ENCODE measurements at places on chromosomes 16 and 17.

- DNase-seq = no peak
Observed at GRCh38 chr17:46811978-46812583, 6.4 kb downstream of the WNT3 start.

- no peak for DNase-seq
Observed at GRCh38 chr16:86517033-86517432, 6.7 kb downstream of the FOXF1 start.

DNA sequence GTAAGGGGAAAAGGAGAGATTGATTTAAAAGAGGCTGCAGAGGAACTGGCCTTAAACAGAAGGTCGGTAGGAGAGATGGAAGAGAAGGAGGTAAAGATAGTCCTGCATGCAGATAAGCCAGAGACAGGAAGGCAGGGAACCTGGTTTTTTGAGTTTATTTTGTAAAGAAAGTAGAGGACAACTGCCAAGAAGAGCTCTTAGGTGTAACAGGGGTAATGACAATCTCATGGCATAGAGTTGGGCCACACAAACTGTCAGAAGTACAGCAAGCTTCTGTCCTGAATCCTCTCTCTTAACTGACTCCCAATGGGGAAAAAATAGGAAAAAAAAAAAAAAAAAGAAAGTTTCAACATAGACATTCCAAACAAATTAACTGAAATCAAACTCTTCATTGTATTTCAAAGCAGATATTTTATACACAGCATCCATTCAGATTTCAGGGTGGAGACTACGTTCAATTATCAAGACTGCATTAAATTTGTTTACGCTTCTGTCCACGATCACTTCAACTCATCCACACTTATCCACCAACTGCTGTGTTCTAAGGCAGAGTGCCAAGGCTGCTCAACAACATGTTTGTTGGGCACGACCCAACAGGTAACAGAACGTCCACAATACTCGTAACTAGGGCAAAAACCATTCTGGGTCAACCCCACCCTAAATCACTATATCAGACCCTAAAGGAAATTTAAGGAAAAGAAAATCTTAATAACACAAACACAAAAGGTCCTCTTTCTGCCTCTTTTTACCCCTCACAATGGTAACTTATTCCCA, 34.9 kb downstream of the USP31 start:
- no peak for DNase-seq

GRCh38 chr17:71057448-71057847, 888.1 kb downstream of the KCNJ2 start:
- DNase-seq = no peak

DNA sequence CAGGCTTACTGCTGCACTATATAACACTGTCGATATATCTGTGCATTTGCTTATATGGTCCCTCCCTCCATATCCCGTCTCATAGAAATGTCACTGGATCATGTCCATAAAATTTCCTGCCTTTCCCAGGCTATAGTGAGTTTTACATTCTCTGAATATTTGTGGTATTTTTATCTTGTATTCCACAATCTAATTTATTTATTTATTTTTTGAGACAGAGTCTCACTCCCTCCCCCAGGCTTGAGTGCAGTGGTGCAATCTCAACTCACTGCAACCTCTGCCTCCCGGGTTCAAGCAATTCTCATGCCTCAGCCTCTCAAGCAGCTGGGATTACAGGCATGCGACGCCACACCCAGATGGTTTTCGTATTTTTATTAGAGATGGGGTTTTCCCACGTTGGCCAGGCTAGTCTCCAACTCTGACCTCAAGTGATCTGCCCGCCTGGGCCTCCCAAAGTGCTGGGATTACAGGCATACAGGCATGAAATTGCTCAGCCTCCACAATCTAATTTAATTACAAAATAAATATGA, 12.9 kb downstream of the TRIM37 start:
- peak; percentile 73 for DNase-seq

DNA sequence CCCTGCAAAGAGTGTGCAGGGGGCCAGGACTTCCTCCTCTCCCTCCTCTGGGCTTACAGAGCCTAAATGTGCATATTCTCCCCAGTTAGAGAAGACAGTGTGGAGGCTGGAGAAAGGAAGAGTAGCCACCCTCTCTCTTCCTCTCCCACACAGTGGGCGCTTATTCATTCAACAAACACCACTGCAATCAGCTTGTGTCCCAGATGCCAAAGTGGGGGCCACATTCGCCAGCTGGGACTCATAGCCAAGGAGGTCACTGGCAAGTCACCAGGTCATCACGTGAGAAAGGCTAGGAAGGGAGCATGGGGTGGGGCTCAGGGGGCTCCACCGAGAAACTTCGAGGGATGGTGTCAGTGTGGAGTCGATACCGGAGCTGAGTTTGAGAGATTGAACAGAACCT, 45.0 kb upstream of the ZNF423 start:
- no peak for DNase-seq

DNA sequence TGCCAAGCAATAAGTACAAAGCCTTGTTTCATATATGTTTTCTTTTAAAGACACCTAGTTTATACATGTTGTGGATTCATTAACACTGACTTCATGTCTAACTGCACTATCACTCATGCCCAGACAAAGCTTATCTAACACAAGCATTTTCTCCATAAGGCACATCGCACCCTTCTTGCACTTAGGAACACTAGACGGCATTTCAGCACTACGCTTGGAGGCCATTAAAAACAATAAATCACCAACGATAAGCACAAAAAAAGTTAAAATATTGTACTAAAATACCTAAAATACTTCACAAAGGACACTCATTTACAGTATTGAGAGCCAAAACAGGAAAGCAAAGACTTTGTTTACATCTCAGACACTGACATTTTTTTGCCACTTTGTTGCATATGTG, 39.0 kb upstream of the TEKT3 start:
- DNase-seq = no peak

DNA sequence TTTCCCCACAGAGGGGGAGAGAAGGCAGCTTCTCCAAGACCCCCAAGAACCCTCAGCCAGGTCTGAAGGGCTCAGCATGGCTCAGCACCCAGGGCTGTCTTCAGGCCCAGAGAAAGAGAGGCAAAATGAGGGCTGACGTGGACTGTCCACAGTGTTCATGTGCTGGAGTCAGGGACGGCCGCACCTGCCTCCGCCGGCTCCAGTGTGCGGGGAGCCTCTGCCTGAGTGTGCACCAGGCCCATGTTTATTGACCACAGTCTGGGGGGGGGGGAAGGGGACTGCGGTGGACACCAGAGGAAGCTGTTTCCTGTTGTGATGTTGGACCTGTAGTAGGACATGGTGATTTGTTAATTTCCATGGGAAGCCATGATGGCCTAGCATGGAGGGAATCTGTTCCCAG, 6.9 kb downstream of the MRM1 start:
- DNase-seq = no peak

GRCh38 chr17:65099941-65100315, 37.2 kb upstream of the RGS9 start:
- no peak for DNase-seq

DNA sequence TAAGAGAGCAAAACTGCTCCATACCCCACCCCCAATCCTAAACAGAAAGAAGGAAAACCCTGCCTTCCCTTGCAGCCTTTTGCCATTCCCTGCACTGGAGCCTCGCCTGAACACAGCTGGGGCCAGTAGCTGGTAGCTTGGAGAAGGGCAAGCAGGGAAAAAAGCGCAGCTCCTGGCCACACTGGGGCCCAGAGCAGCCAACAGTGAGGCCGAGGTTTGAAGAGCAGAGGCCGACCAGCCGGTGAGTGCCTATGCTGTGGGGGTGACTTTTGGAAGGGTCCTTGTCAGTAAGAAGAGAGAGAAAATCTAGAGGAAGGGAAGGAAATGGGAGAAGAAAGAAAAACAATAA, 3.2 kb upstream of the HOXB9 start:
- no peak for DNase-seq

DNA sequence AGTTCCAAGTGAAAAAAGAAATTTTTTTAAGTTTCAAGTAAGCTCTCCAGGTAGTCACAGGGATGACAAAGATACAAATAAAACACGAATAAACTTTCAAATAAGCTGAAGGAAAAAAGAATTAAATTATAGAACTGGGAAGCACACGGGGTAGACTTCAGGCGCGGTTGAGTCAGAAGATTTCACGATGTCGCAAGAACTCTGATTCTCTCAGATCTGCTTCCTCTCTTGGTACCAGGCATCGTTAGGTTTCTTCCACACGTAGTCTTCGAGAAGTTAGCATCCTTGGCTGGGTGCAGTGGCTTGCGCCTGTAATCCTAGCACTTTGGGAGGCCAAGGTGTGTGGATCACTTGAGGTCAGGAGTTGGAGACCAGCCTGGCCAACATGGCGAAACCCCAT, 784.1 kb upstream of the RBFOX1 start:
- no peak for DNase-seq

- DNase-seq = no peak
Observed at GRCh38 chr17:33529816-33530215, 236.7 kb upstream of the ASIC2 start.

DNA sequence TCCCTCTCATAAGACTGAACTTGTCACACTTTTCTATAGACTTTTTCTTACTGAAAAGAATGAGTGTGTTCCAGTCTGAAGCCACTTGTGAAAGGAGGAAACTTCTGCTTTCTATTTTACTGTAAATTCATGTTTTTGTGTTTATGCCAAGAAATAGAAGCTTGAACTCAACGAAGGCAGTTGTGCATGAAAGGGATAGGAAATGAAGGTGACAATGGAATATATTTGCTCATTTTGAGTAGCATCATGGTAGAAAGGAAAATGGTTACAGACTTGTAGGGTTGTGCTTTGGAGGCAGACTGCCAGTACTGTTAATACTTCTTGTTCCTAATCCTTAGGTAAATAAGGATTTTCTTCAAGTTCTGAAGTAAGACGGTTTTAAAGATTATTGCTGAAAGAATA, 8.1 kb downstream of the CLTC start:
- no peak for DNase-seq

DNA sequence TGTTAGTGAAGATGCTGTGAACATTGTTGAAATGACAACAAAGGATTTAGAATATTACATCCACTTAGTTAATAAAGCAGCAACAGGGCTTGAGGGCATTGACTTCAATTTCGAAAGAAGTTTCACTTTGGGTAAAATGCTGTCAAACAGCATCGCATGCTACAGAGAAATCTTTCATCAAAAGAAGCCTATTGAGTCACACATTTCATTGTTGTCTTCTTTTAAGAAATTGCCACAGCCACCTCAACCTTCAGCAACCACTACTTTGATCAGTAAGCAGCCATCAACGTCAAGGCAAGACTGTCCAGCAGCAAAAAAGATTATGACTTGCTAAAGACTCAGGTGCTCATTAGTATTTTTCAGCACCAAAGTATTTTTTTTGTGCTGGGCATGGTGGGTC, 13.2 kb upstream of the MAP2K6 start:
- DNase-seq = no peak

DNA sequence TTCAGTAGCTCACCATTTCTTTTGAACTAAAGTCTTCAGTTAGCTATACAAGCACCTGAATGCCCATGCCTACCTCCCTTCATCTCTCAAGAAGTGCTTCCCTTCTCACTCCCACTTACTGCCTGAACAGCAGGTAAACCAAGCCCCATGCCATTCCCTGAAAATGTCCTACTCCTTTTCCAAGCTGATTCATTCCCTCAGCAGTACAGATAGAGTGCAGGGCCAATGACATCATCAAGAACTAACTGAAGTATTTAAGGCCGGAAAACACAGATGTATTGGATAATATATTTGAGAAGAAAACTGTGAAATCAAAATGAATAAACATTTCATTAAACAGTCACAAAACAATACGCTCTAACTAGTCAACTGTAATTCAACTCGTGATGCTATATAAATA, 478.8 kb upstream of the CDH11 start:
- DNase-seq = no peak

- no peak for DNase-seq
Observed at GRCh38 chr17:79497777-79498348, 113.0 kb downstream of the RBFOX3 start.
